ENCODE measurements at places on chromosomes 3 and 15.

DNA sequence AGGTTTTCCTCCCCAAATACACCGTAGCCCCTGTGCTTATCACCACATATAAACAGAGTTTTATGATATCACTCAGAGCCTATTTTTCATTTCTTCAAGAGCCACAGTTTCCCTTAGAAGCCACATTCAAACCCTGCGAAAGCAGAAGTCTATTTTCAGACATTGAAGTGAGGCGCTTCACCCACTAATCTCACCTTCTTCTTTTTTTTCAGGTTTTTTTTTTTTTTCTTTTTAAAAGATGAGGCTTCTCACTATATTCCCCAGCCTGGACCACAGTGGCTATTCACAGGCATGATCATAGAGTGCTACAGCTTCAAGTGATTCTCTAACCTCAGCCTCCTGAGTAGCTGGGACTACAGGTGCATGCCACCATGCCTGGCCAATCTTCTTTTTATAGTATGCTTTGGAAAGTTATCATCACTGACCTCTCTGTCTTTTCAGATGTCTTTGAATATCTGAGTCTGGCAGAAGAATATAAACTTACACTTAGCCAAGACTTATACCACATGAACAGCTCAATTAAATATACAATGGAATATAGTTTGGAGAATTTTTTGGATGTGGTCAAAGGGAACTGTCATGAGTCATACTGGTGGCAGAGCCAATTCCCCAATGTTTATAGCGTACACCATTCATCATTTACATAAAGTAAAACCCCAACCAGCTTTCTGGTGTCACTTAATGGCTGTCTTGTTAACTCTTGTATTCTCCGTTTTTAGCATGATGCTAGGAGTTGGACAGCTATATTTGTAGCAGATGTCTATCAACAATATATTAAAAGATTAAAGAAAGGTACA, 59.7 kb upstream of the CCDC50 start:
- no peak for DNase-seq

DNA sequence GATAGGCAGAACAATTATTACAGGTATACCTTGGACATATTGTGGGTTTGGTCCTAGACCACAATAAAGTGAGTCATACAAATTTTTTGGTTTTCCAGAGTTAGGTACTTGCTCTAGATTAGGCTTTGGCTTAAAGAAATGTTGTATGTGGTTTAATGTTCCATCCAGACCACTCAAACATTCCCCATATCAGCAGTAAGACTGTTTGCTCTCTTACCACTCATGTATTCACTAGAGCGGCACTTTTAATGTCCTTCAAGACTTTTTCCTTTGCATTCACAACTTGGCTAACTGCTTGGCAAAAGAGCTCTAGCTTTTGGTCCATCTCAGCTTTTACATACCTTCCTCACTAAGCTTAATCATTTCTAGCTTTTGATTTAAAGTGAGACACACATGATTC, 250.5 kb upstream of the SETMAR start:
- DNase-seq, result no peak

GRCh38 chr3:30195352-30195751, 411.0 kb upstream of the TGFBR2 start:
- no peak for DNase-seq

DNA sequence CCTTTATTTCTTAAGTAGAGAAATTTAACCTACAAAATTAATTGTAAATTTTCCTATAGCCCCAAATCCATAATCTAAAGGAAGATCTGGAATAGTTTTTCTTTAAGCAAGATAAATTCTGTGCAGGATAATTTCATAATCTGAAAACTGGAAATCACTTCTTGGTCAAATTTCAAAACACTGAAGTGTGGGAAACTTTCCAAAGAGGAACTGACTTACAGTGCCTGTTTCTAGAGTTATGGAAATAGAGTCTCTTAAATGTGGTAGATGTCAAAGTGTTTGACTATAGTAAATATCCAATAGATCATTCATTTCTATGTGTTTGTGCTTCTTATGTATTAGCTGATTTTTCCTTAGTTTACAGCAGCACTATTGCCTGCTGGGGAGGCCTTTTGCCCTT, 1.6 kb upstream of the P2RY13 start:
- DNase-seq, result no peak

DNA sequence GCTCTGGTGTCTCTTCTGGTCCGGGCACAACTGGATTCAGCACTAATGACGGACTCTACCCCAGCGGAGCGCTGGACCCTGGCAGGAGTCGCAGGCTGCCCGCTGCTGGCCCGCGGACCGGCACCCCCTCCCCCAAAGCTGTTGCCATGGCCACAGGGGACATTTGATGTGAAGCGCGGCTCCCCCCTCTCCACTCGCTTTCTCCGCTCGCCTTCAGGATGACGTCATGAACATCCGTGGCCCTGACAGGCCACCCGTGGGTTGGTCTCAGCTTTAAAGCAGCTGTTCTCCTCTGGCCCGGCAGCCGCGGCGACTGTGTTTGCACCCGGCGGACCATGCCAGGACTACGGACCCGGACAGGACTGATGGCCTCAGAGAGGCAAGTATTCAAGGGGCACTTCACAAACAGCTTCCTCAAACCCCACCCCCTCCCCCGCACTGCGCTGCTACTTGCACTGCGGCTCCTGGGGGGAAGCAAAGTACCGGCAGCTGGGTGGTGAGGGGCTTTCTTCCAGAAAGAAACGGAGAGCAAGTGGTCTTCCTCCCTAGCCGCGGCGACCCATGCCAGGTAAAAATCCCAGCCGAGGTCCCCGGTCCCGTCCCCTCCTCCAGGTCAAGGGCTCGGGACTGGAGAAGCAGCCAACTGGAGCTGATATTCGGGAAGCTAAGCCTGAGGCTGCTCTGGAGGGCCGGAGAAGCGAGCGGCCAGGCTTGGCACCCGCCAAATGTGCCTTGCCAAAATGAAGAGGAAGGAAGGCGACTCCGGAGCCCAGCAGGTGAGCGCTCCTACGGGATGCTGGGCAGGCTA, 16.6 kb upstream of the AEN start:
- DNase-seq, result no peak

- no peak for DNase-seq
These were observed 92.9 kb upstream of the TNIK start for GRCh38 chr3:171553086-171553485.

DNA sequence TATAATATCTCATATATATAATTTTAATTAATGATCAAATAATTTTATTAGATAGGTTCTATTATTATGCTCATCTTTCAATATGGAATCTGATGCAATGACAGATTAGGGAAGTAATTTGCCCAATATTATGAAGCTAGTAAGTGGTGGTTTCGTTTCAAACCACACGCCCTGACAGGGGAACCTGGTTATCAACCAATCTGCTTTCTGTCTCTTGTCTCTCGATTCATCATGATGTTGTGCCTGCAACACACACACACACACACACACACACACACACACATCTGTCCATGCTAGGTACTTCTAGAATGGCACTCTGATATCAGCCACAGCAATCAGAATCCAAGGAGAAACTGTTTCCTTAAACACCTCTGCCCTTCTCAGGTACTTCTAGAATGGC, 128.4 kb downstream of the ZBBX start:
- DNase-seq, result no peak

- DNase-seq, result no peak
These were observed 49.7 kb upstream of the SCAANT1 start for GRCh38 chr3:63961891-63962290.

- DNase-seq, result no peak
These were observed 36.1 kb upstream of the ACKR4 start for GRCh38 chr3:132561003-132561402.

GRCh38 chr3:189841473-189842205, 210.4 kb downstream of the TP63 start:
- DNase-seq, result no peak

DNA sequence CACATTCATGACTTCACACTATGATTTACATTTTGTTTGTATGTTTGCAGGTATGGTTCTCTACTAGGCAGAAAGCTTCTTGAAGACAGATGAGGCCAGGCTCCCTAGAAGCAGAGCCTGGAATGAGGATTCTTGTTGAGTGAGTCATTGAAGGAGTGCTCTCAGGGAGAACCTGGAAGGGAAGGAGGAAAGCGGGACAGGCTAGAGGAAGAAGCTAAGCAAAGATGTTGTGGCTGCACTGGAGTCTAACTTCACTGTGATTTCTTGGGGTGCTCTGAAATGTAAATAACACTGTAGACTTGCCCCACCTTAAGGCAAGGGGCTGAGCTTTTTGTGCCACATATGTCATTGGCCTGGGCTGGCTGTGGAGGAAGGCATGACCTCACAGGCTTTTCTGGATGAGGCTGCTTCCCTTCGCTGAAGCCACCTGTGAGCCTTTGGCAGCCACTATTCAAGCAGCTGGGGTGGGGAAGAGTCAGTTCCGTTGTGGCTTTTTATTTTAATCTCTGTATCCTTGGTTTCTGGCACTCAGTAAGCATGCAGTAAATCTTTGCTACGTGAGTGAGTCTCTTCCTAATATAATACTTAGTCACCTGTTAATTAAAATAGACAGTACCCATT, 307.3 kb downstream of the SV2B start:
- DNase-seq, result no peak

DNA sequence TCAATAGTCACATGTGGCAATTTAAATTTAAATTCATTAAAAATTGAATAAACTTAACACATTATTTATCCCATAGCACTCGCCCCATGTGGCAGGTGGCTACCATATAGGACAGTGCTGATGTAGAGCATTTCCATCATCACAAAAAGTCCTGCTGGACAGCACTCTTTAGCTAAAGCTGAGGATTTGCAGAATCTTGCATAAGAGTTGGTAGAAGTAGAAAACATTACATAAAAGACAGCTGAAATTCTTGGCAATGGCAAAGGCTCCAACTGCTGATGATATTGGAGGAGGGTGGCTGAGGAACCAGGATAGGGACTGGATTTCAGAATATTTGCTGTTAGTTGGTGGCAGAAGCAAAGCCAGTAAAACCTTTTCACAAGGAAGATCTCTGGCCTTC, 230.7 kb upstream of the SATB1 start:
- no peak for DNase-seq

- DNase-seq, result no peak
These were observed 192.7 kb upstream of the HES1 start for GRCh38 chr3:193943200-193943599.

GRCh38 chr15:56772868-56773639, 39.7 kb upstream of the ZNF280D start:
- no peak for DNase-seq

GRCh38 chr3:83093222-83093572, 1331.8 kb upstream of the GBE1 start:
- DNase-seq, result no peak

Data from stimulated activated CD4-positive, alpha-beta T cell treated with anti-CD3 and anti-CD28 coated beads, Interleukin-1b, Interleukin-23, amount 100 ng/mL, for 1 hour (primary cell).